ENCODE measurements at places on chromosomes 11 and 22. TPM values are rescaled to one million over a fixed set of nuclear protein-coding genes. Genes with fewer than 3 reads are reported as not detected.

TMEM121B gene
- total RNA-seq, result 0.17 TPM

GRCh38 chr11:102279641-102280170 lies 37.6 kb upstream of the BIRC3 start:
- no peak for DNase-seq

GRCh38 chr22:36660510-36660840 lies 43.1 kb downstream of the CACNG2 start:
- DNase-seq, result no peak

DNA sequence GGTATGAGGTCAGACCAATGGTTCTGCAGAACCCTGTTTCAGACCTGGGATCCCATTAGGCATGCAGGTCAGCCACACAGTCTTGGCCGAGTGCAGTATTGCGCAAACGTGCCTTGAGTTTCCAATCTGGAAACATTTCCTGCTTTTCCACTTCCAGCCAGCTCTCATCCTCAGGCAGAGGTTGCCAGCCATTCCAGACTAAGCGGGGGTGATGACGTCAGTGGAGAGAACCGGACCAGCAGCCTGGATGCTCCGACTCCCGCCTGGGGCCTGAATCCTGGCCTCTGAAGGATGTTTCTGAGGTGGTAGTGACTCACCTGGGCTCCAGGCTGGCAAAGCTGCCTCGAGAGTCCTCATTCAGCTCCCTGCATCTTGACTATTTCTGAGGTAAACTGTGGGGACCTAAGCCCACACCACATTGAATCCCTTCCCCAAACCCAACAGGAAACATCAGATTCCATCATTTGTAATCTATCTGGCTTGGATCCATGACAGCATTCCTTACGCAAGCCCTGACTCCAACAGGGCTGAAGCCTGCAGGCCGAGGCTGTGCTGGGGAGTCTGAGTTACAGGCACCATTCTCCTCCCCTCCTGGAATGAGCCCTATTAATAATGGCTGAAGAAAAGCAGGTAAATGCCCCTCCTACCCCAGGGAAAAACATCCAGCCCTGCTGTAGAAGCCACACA lies 83.0 kb downstream of the ABTB2 start:
- DNase-seq, result no peak

DNA sequence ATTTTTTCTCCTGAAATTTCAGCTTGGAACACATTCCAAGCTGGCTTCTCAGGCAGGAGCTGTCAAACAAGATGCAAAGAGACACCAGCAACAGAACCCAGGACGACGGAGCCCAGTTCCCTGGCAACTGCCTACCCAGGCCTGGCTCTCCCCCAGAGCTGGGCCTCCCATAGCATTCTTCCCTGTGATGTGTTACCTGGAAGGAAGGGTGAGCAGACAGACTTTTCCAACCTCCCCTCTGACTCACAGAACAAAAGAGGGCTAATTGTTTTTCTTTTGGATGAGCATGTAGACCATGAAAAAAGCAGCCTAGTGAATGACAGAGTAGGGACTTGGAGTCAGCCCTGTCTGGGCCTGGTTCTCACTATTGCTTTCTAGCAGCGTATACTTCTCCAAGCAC lies 55.3 kb upstream of the BMAL1 start:
- no peak for DNase-seq

- DNase-seq, result no peak
Observed at GRCh38 chr11:101775033-101775432, 139.8 kb upstream of the CEP126 start.

DNA sequence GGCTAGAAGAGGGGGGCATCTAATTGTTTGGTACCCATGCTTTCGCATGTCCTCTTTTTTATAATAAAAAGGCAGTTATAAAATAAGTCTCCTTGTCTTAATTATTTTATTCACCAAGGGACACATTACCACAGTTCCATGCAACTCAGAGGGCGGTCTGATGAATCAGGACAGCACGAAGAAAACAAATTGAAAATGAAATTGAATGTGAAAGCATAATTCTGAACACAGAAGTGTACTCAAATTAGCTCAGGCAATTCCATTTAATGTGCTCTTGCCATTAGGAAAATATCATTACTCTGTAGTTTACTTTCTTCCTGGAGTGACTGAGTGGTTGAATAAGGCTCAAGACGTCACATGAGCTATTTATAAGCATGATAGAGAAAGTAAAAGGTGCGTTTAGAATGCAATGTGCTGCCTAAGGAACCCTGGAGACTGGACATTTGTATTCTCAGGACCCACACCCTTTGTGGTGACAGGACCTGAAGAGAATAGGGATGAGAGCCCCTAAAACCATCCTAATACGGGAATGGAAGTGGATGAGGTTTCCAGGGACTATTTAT lies 59.6 kb downstream of the MTNR1B start:
- DNase-seq, result no peak

- DNase-seq, result no peak
Observed at GRCh38 chr22:25659413-25659812, 82.6 kb upstream of the MYO18B start.

Data from activated B cell treated with CpG ODN at 0.5 μM for 24 hours (primary cell).